ENCODE measurements at places on chromosomes 2 and 18. TPM values are rescaled to one million over a fixed set of nuclear protein-coding genes. Genes with fewer than 3 reads are reported as not detected.

The ADD2 gene
- 0.27 TPM for total RNA-seq

The MYL12B gene
- 136 TPM for total RNA-seq

The EN1 gene
- total RNA-seq = not detected

The MZT2A gene
- total RNA-seq = 36.5 TPM

The SLC9A2 gene
- total RNA-seq = 0.06 TPM

The ITGB6 gene
- total RNA-seq = 0.61 TPM

DNA sequence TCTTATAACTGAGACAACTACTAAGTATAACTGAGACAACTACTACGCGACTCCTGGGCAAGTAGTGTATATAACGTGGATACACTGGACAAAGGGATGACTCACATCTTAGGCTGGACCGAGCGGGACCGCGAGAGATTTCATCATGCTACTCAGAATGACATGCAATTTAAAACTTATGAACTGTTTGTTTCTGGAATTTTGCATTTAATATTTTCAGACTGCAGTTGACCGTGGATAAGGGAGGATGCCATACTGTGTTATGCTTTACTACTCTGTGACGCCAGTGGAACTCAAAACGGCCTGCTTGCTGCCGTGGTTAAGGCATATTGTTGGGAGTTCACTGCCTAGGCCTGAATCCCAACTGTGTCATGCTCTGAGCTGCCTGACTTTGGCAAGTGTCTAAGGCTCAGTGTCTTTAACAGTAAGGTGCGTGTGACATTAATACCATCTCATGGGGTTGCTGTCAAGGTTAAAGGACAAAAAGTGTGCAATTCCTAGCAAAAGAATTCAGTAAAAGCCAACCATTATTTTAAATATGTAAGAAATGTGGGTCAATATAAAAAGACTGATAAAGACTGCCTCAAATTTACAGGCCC lies 64.6 kb downstream of the BMP10 start:
- no peak overlapping the region for H3K27ac ChIP-seq
- H3K36me3 ChIP-seq = no peaks in the 10 kb centered on the region
- DNase-seq = no peak
- H3K4me1 ChIP-seq = no peaks in the 10 kb centered on the region
- H3K4me3 ChIP-seq = no peak overlapping the region

GRCh38 chr2:37323781-37324535 lies 675 bp downstream of the PRKD3 start:
- peak overlapping the region; percentile 80 for H3K4me3 ChIP-seq
- no peaks in the 10 kb centered on the region for H3K36me3 ChIP-seq
- no peaks in the 10 kb centered on the region for H3K27me3 ChIP-seq
- peak overlapping the region; percentile 91 for H3K27ac ChIP-seq

DNA sequence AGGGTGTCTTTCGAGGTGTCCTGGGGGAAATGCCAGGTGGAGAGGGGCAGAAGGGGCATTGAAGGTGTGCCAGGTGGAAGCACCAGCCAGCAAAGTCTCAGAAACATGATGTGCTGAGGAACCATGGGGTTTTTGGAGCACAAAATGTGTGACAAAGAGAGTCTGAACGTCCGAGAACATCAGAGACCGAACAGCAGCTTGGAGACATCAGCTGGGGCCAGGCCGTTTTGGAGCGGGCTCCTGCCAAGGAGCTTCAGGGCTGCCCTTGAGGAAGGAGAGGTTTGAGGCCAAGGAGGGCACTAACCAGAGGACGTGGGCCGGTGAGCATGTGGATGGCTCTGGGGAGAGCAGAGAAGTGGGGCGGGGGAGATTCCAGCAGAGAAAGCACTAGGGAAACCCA lies 5.3 kb upstream of the MBP start:
- H3K27me3 ChIP-seq = no peaks in the 10 kb centered on the region
- no peak overlapping the region for H3K4me3 ChIP-seq
- DNase-seq = no peak
- H3K4me1 ChIP-seq = no peaks in the 10 kb centered on the region
- no peaks in the 10 kb centered on the region for H3K36me3 ChIP-seq

- no peaks in the 10 kb centered on the region for H3K27me3 ChIP-seq
- no peak overlapping the region for H3K4me3 ChIP-seq
- H3K27ac ChIP-seq = no peak overlapping the region
- no peak for DNase-seq
- no peaks in the 10 kb centered on the region for H3K36me3 ChIP-seq
These were observed 34.3 kb downstream of the TWIST2 start for GRCh38 chr2:238882082-238882755.

- no peak overlapping the region for H3K4me3 ChIP-seq
- H3K36me3 ChIP-seq = no peaks in the 10 kb centered on the region
- H3K27me3 ChIP-seq = no peaks in the 10 kb centered on the region
- H3K4me1 ChIP-seq = no peaks in the 10 kb centered on the region
These were observed 158.5 kb downstream of the CDCA7 start for GRCh38 chr2:173513107-173513727.

DNA sequence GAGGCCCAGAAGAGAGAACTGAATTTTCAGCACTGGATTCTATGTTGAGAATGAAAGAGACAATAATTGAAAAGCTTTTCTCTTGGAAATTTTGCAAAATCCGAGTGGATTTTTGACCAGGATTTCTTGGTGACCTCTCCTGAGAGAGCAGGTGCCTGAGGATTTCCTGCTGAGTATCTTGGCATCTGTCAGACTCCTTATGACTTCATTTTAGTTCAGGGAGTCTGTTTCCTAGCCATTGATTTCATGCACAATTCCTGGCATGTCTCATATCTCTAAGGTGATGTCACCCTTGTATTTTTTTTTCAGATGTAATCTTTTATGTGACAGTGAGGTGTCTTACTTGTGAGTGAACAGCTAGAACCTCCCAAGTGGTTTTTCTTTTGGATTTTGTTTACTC lies 195.9 kb downstream of the NEDD4L start:
- H3K27me3 ChIP-seq = no peaks in the 10 kb centered on the region
- H3K36me3 ChIP-seq = no peaks in the 10 kb centered on the region
- H3K4me1 ChIP-seq = no peaks in the 10 kb centered on the region
- no peak for DNase-seq
- H3K27ac ChIP-seq = no peak overlapping the region

DNA sequence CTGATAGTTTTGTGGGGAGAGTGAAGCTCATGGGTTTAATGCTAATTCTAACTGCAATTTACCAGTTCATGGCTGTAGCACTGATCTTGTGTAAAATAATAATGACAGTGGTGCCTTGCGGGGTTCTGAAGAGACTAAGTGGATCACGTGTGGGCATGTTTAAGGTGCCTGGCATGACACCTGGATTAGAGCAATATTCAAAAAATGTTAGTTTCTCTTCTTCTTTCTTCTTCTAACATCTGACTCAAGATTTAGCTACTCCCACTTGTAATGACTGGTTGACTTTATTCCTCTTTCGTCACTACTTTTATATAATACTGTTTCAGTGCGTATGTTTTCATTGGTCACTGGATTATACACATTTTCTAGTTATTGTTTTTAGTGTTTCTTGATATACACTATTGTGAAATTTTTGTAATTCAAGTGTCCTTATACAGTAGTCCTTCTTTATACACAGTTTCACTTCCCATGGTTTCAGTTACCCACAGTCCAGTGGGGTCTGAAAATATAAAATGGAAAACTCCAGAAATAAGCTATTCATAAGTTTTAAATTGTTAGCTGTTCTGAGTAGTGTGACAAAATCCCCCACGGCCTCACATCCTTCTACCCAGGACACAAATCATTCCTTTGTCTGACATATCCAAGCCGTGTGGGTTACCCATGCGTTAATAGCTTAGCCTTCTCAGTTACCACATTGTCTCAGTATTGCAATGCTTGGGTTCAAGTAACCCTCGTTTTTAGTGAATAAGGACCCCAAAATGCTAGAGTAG lies 662.2 kb upstream of the CNTNAP5 start:
- DNase-seq = no peak
- no peak overlapping the region for H3K27ac ChIP-seq
- H3K4me1 ChIP-seq = no peaks in the 10 kb centered on the region
- no peaks in the 10 kb centered on the region for H3K36me3 ChIP-seq
- no peak overlapping the region for H3K4me3 ChIP-seq

DNA sequence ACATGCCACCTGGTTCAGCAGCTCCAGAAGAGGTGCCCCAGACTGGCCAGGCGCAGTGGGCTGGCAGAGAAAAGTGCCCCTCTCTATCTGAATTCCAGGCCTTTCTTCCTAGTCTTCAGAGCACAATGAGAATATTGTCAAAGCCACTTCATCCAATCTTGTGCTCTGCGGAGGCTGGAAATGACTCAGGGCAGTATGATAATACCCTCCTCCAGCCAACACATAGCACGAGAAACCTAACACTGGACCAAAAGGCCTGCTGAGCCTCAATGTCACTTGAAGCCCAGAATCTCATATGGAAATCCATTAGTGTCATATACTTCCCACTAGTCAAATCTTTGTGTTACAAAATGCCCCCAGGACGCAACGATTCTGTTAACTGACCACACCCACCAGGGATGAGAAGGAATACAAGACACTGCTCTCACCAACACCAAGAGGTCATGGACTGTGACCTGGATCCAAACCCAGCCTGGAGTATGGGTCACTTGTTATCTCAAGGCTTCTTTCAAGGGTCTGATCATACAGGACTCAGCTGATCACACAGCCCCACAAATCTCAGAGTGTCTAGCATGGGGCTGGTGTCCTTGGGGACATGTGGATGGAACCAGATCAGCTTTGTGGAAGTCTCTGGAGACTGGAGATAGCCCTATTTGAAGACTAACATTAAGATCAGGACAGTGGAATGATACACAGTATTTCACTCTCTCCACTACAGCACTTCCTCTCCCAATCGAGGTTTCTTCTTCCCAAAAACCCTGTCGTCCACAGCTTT lies 10.1 kb downstream of the KIF3C start:
- H3K4me3 ChIP-seq = no peak overlapping the region
- DNase-seq = no peak

- no peak overlapping the region for H3K4me3 ChIP-seq
- H3K27ac ChIP-seq = no peak overlapping the region
- H3K27me3 ChIP-seq = no peaks in the 10 kb centered on the region
- H3K36me3 ChIP-seq = no peaks in the 10 kb centered on the region
These were observed 15.5 kb downstream of the LYG1 start for GRCh38 chr2:99285526-99285925.

GRCh38 chr2:12770300-12770968 lies 53.7 kb downstream of the TRIB2 start:
- H3K27me3 ChIP-seq = no peaks in the 10 kb centered on the region
- H3K4me1 ChIP-seq = no peaks in the 10 kb centered on the region
- DNase-seq = no peak
- no peak overlapping the region for H3K4me3 ChIP-seq
- H3K36me3 ChIP-seq = no peaks in the 10 kb centered on the region

GRCh38 chr2:109275120-109276012 lies 146.4 kb downstream of the SH3RF3 start:
- H3K4me3 ChIP-seq = no peak overlapping the region
- no peak for DNase-seq
- no peaks in the 10 kb centered on the region for H3K27me3 ChIP-seq
- no peaks in the 10 kb centered on the region for H3K4me1 ChIP-seq
- no peak overlapping the region for H3K27ac ChIP-seq
- H3K36me3 ChIP-seq = no peaks in the 10 kb centered on the region

DNA sequence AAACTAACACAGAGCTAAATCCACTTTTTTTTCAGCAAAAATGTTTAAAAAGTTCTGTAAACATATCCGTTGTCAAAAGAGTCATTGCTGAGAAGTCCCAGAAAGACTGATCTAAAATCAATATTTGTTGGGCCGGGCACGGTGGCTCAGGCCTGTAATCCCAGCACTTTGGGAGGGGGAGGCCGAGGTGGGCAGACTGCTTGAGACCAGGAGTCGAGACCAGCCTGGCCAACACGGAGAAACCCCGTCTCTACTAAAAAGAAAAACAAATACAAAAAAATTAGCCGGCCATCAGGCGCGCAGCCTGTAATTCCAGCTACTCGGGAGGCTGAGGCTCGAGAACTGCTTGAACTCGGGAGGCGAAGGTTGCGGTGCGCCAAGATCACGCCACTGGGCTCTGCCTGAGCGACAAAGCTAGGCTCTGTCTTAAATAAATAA lies 1.4 kb downstream of the OLA1 start:
- no peak overlapping the region for H3K27ac ChIP-seq
- no peaks in the 10 kb centered on the region for H3K36me3 ChIP-seq
- H3K27me3 ChIP-seq = no peaks in the 10 kb centered on the region
- peak overlapping the region; percentile 87 for H3K4me3 ChIP-seq
- no peak for DNase-seq

- no peaks in the 10 kb centered on the region for H3K4me1 ChIP-seq
- peak; percentile 60 for DNase-seq
- no peaks in the 10 kb centered on the region for H3K36me3 ChIP-seq
These were observed 6.8 kb downstream of the ESPNL start for GRCh38 chr2:238106698-238107524.

- H3K27ac ChIP-seq = no peak overlapping the region
- H3K36me3 ChIP-seq = no peaks in the 10 kb centered on the region
These were observed 16.9 kb downstream of the GPR75 start for GRCh38 chr2:53842891-53843290.

GRCh38 chr2:241977557-241978300 lies 108.2 kb downstream of the RTP5 start:
- H3K4me3 ChIP-seq = no peak overlapping the region
- no peak for DNase-seq
- H3K27ac ChIP-seq = no peak overlapping the region
- no peaks in the 10 kb centered on the region for H3K27me3 ChIP-seq
- H3K4me1 ChIP-seq = no peaks in the 10 kb centered on the region

DNA sequence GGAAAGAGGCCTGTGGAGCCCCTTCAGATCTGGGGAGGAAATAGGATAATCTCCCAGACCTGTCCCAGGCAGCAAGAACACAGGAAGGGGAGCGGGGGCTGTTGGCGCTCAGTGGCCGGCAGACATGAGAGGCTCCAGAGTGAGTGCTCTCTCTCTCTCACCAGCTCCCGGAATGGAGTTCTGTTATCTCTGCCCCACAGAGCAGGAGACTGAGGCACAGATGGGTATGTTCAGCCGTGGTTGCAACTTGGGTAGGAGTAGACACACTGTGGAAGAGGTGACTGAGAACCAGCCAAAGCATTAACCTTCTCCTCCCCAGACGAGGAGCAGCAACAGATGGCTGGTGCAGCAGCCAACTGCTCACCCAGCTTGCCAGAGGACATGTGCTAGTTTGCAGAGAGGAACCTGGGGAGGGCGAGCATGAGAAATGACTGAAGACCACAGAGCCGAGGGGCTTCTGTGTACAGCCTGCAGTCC lies 82.0 kb downstream of the NRP2 start:
- DNase-seq = no peak
- no peak overlapping the region for H3K27ac ChIP-seq
- no peaks in the 10 kb centered on the region for H3K4me1 ChIP-seq
- H3K36me3 ChIP-seq = no peaks in the 10 kb centered on the region
- H3K27me3 ChIP-seq = no peaks in the 10 kb centered on the region
- H3K4me3 ChIP-seq = no peak overlapping the region
